ENCODE measurements at places on chromosomes 12 and 14.

GRCh38 chr12:110957652-110958051, 37.3 kb upstream of the MYL2 start:
- DNase-seq, result no peak

GRCh38 chr14:59739794-59740193, 130.8 kb downstream of the RTN1 start:
- no peak for DNase-seq

- peak; percentile 49 for DNase-seq
Measured at GRCh38 chr14:23376482-23377197, at the start of gene CMTM5. Gene CMTM5 (plus strand): TSS chr14:23377046. CDS start chr14:23377252, 206 bp downstream.

GRCh38 chr12:1885082-1885596, 33.3 kb downstream of the CACNA2D4 start:
- no peak for DNase-seq

DNA sequence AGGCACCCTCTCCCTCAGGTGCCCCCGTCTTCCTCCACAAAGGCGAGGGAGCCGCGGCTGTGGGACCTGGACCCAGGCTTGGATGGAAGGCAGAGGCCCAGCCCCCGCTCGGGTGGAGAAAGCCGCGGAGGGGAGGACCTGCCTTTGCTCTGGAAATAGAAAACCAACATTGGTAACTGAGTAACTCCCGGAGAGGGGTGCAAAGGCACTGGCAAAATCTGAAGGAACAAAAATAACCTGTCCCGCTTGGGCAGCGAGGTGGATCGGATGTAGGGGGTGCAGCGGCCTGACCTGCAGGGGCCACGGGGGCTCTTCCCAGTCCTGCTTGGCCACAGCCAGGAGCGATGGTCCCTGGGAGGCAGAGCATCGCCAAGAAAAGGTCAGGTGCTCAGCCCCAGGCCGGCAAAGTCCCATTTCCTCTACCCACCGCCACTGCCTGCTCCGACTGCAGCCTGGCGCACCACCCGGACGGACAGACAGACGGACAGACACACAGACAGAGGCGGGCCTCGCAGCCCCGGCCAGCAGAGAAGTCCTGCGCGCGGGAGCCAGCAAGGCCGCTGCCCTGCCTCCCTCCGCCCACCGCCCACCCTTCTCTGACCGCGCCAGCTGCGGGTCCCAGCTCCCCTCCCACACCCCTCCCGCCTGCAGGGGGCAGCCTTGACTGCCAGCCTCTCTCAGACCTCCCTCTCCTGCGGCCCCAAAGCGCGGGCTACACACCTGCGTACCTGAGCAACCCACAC, 21.4 kb upstream of the TMEM106C start:
- DNase-seq, result peak; percentile 69

- DNase-seq, result no peak
Measured at GRCh38 chr12:47110718-47111391, 31.1 kb upstream of the AMIGO2 start.

- DNase-seq, result no peak
Measured at GRCh38 chr14:52834440-52834842, 43.0 kb upstream of the GNPNAT1 start.

DNA sequence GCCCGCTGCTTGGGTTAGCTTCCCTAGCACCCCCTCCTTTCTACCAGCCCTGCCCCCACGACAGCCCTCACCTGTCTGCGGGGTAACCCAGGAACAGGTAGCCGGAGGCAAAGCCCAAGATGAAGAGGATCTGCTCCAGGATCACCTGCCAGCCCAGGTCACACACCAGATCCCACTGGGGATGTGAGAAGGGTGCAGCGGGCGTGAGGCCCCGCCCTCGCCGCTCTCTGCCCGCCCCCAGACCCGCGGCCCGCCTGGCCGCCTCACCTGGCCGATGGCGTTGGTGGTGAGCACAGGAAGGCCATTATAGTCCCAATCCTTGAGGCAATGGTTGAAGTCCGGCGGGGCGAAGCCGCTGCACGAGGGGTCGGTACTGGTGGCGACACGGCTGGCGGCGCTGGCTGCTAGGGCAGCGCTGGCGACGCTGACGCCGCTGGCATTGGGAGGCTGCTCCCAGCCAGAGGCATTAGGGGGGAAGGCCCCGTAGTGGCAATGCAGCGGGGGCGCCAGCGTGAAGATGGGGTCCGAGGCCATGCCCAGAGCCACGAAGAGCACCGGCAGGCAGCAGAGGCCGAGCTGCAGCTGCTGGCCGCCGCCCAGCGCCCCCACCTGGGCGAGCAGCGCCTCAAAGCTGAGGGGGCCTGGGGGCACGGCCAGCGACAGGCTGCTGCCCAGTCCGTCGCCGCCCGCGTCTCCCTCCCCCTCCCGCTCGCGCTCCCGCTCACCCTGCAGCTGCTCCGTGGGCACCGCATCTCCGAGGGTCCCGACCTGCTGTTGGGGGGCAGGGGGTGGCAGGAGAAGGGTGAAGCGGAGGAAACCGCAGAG, 794 bp downstream of the SLC22A17 start:
- peak; percentile 42 for DNase-seq
